LNCaP clone FGC (cell line): ENCODE measurements at places on chromosomes 4 and X.

GRCh38 chr4:153661215-153661822, 22.8 kb upstream of the TLR2 start:
- DNase-seq, result no peak

DNA sequence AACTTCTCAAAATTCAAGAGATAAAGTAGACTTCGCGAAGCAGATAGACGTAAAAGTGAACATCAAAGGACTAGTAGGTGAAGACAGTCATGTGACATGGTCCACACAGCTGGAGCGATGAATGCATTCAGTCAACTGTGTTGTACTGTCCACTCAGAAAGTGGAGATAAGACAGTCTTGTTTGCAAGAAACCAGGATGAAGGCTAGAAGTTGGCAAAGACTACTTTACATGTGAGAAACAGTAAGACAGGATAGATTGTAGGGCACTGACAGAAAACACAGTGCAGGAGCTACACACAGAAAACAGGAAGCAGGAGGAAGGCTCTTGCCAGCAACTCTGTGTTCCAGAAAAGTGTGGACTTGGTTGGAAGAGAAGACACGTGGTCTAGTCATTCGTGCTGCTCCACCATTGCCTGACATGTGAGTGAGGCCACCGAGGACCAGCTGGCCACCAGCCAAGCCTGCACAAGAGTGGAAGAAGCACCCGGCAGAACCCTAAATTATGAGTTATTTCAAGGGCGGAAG, 78.9 kb downstream of the FAT1 start:
- no peak for DNase-seq

DNA sequence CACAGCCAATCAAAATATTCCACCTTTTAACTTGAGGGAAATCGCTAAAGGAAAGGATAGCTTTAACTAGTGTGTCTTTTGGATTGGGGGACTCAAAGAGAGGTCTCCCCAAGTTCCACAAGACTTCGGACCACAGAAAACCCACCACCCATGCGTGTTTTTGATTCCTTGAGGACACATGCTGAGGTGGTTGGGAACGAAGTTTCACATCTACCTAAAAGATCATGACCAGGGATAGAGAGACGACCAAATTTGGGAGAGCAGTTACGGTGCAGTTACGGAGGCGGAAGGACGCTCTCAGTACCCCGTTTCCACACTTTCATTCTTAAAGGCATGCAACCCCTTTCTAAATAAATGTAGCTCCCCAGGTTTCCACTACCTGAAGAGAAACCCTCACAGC, 1.1 kb downstream of the PCYT1B start:
- DNase-seq, result no peak

DNA sequence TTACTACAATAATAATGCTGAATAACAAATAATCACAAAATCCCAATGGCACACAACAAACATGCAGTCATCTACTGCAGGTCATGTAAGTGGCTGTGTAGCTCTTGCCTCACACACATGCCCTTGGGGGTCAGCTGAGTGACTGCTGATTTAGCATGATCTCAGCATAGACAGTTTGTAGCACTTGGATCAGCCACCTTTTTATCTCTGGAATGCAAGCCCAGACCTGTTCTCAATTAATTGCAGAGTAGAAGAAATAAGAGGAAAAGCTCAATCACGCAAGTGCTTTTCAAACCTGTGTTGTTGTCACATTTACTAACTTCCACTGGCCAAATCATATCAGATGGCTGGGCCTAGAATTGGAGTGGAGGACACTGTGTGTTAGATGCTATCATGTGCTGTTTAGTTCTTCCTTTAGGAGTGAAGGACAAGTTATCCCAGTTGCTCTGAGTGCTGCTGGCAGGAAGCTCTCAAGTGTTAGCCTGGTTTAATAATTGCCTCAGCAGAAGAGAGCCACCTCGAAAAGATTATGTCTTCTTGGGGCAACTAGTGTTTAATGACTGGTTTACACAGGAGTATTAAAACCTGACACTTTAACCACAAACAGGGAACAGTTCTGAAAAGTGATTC, 128.3 kb upstream of the EPHA5 start:
- DNase-seq, result no peak

DNA sequence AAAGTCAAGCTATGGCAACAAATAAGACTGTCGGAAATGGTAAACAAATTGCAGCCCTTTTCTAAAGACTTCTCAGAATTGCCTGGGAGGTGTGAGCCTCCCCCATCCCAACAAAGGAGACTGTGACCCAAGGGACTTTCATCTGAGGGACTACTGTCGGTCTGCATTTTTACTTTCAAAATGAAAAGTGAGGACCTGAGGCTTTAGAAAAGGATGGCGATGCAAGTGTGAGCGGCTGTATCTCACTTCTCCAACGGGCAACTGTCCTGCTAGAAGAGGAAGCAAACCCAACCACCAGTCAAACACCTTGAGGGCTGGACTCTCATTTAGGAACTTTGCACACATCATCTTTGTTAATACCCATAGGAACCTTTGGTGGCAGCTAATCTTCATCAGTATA, 62.6 kb upstream of the CLNK start:
- DNase-seq, result no peak
